Activated T-helper 17 cell treated with anti-CD3 and anti-CD28 coated beads, Interleukin-2, amount 50 U/mL, for 72 hours (primary cell): ENCODE measurements at places on chromosomes 6 and 20. TPM values are rescaled to one million over a fixed set of nuclear protein-coding genes. Genes with fewer than 3 reads are reported as not detected.
A peak's percentile ranks its signal among the peaks of the same experiment; 100 is the strongest.

GRCh38 chr6:43669922-43670622, 17.5 kb downstream of the MRPS18A start:
- peak; percentile 85 for ATAC-seq

- ATAC-seq: no peak
These were observed 272.9 kb upstream of the SUPT3H start for GRCh38 chr6:45650524-45651135.

- ATAC-seq: no peak
These were observed 73.0 kb downstream of the SASH1 start for GRCh38 chr6:148415511-148416260.

DNA sequence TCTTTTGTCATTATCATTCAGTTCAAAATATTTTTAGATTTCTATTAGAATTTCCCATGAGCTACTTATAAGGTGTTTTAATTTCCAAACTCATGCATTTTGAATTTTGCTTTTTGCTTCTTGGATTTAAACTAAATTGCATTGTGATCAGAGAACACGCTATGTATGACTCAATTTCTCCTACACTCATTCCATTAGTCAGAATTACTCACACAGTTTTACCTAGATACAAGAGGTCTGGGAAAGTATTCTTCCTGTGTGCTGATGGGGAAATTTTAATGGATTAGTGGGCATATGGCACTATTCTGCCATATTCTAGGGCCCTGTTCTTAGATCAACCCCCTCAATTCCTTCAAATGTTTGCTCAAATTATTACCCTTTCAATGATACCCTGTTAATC, 49.9 kb upstream of the BMP5 start:
- no peak for ATAC-seq

Gene SEMG1
- not detected for total RNA-seq

Gene CYP39A1
- total RNA-seq: not detected

GRCh38 chr6:41677124-41677921, 39.1 kb downstream of the MDFI start:
- ATAC-seq: no peak

GRCh38 chr6:131377112-131377705, 195.8 kb upstream of the ARG1 start:
- no peak for ATAC-seq

Gene EYS
- not detected for total RNA-seq

GRCh38 chr6:103167345-103168071, 1692.2 kb downstream of the HACE1 start:
- no peak for ATAC-seq

DNA sequence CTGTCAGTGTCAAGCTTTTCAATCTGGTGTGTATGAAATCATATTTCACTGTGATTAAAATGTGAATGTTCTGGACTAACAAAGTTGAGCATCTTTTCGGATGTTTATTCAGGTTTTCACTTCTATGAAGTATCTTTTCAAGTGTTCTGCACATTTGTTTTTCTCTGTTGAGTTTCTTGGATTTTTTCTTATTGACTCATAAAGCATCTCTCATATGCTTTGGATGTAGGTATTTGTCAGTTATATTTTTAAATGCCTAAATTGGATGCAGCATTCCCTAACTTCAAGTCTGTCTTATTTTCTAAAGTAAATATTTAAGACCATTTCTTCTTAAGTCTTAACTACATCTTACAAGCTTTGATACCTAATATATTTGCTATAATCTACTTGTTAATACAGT, 398.0 kb downstream of the PLCB1 start:
- ATAC-seq: no peak

GRCh38 chr6:135451617-135452190, 45.8 kb downstream of the AHI1 start:
- no peak for ATAC-seq

Gene LY6G5B
- total RNA-seq: 28.1 TPM

Gene AKIRIN2
- total RNA-seq: 82.2 TPM

Gene TGM2
- total RNA-seq: 0.76 TPM

DNA sequence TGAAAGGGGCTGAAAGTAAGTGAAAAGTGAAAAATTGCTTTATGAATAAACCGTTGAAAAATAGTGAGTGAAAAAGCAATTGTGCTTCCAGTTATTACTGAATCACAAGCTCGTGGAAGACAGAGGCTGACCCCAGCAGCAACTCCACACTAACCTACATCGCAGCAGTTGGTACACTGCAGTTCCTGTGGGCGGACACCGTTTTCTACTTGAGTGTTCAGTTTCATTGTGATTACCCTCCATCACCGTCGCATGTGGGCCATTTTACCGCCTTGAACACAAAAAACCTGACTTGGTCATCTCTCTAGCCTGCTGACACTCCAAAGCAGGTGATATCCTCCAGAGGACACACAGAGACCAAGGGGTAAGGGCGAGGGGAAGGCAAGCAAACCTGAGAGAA, 28.4 kb downstream of the PRDM1 start:
- ATAC-seq: peak; percentile 88

Gene ADGRG6
- total RNA-seq: not detected

DNA sequence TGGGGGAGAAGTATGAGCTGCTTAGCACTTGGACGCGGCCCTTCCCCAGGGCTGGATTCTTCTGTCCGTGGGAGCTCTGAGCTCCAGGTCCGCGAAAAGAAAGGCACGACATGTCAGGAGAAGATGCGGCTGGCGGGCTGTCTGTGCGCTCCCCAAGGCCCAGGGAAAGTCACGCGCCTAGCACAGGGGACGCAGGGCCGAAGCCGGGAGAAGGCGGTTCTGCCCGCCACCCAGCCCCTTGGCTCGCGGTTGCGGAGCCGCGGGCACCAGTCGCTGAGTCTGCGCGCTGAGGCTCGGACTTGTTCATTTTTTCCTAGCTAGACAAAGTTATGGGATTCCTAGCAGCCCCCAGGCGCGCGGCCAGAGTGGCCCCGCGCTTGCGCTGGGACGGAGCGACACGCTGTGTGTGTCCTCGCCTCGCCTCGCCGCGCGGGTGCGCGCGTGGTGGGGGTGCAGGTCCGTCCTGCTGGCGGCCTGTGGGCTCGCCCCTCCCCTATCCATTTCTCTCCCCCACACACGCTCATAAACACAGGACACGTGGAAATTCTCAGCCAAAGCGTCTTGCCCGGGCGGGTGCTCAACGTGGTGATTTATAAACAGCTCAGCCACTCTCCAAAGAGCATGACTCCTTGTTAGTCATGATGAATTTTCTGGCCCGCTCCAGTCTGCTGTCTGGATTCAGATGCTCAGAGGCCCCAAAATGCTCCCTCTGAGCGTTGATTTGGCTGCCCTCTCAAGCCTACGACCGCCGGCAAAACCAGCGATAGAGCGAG, 1.9 kb upstream of the POU3F2 start:
- no peak for ATAC-seq

Gene GGTLC1
- not detected for total RNA-seq

Gene SLC22A1
- total RNA-seq: 3.3 TPM

Gene SNX3
- 60.1 TPM for total RNA-seq

- ATAC-seq: no peak
These were observed 24.5 kb downstream of the FAXC start for GRCh38 chr6:99324996-99325395.

DNA sequence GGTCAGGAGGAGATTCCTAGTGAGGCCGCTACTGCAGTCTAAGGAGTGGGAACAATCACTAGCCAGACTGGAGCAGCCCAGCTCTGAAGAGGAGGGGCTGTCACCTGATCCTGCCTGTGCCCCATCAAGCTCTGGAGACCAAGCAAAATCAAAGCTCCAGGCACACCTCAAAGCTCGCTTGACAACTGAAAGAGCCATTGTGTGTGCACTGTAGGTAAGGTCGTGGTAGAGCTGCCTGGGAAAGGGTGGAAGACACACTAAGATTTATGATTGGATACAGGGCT, 58.2 kb downstream of the CSE1L start:
- no peak for ATAC-seq

DNA sequence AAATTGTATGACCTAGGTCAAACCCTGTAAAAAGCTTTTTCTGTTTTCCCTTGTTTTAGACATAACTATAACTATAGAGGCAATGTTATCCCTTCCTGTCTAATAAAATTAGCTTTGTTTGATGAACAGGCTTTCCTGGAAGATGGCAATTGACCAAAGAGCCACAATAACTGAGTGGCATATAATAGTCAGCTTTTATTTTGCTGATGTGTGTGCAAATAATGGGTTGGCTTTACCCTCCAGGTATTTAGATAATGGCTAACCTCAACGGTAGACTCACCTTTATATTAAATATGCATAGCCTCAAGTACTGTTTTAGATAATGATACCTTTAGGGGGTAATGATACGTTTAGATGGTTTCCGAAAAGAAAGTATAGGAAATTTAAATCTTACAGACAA, 15.0 kb downstream of the TBXT start:
- no peak for ATAC-seq

- ATAC-seq: no peak
These were observed 108.7 kb downstream of the FOXA2 start for GRCh38 chr20:22475662-22476061.

- no peak for ATAC-seq
These were observed 25.3 kb upstream of the CSNK2A1 start for GRCh38 chr20:568673-569415.

DNA sequence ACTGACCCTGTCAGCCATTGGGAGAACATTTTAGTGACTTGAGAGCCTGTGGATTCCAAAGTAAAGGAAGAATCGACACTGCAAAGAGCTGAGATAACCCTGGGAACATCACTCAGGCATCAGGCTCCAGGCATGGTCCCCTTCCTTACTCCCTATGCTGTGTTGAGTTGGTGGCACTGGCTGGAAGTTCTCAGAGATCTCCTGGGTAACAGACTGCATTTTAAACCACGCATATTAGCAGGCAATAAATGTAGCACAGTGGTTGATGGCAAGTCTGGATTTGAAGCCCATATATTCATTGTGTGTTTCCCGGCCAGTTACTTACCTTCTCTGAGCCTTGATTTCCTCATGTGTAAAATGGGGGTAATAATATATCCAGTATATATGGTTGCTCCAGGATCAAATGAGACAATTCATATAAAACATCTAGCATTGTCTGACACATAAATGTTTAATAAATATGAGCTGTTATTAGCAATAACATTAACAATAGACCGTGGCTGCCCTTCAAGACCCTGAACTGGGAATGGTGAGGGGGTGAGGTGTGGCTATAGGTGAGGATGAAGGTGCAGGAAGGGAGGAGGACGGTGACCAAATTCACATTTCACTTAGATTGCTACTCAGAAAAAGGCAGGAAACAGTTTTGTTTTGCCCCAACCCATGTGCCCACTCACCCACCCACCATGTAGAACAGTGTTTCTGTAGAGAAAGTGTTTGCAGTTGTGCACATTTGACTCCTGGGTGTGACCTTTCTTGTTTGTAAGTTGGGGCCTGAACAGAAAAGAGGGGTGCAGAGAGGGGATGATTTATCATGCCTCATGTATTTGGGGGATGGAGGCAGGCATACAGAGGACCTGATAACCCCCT, 2.1 kb downstream of the PLCG1 start:
- no peak for ATAC-seq

DNA sequence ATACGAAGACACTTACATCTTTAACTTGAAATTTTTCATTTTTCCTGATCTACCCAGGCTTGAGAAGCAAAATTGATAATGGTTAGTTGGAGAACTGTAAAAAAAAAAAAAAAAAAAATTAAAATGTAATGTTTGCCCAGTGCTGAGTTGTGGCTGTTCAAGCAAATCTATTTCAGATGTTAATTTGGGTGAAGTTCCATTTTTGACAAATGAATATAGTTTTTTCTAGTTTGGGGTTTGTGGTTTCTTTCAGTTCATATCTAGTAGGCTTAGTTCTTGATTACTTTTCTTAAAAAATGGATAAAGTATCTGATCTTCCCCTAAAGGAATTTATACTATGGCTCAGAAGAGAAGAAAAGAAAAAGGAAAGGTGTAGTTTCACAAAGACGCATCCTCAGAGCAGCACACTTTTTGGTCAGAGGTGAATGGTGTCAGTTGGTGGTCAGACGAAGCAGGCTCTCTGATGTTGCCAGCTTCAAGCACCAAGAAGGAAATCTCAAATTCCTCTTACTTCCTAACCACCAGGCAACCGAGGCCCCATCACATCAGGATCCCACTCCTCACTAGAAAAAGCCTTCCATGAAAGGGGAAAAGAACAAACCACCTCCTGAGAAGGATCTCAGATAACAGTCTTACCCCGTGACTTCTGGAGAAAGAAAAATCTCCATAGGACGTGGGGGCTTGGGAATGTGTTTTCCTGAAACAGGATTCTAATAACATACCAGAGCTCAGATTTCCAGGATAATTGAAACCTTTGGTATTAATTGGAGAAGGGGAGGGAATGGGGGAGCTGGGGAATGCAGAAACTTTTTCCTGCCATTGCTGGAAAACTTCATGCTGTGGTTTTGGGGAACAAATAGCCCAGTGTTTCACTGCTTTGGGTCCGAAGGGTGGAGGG, 396.2 kb downstream of the CD83 start:
- ATAC-seq: no peak
